ENCODE measurements at places on chromosomes 6 and 20. TPM values are rescaled to one million over a fixed set of nuclear protein-coding genes. Genes with fewer than 3 reads are reported as not detected.

C6orf15 gene
- total RNA-seq = not detected

RSPH4A gene
- total RNA-seq = 0.12 TPM

PAX1 gene
- total RNA-seq = not detected

TNFRSF6B gene
- 57.4 TPM for total RNA-seq

ANKRD66 gene
- total RNA-seq = not detected

GSTA2 gene
- not detected for total RNA-seq

UCKL1 gene
- total RNA-seq = 22.4 TPM

IPCEF1 gene
- under 0.01 TPM for total RNA-seq

MUC22 gene
- not detected for total RNA-seq

DNAH8 gene
- 0.12 TPM for total RNA-seq

RAB44 gene
- not detected for total RNA-seq

TMC2 gene
- not detected for total RNA-seq

MCHR2 gene
- not detected for total RNA-seq

PAK5 gene
- not detected for total RNA-seq

THBD gene
- 18.5 TPM for total RNA-seq

FAM209B gene
- not detected for total RNA-seq

SLC22A23 gene
- 18.1 TPM for total RNA-seq

NFATC2 gene
- not detected for total RNA-seq

BLOC1S5 gene
- total RNA-seq = 18.9 TPM

PGBD1 gene
- 9.5 TPM for total RNA-seq

TOX2 gene
- total RNA-seq = 1.6 TPM

ANKRD6 gene
- 2.0 TPM for total RNA-seq

ZNF133 gene
- 28.6 TPM for total RNA-seq

TMEM200A gene
- 116 TPM for total RNA-seq

GSS gene
- 104 TPM for total RNA-seq

RIPPLY2 gene
- 0.87 TPM for total RNA-seq

GMDS gene
- total RNA-seq = 11.8 TPM

ADAT2 gene
- total RNA-seq = 6.1 TPM

BMP2 gene
- 5.0 TPM for total RNA-seq

SYCP2 gene
- 0.89 TPM for total RNA-seq

SYNDIG1 gene
- total RNA-seq = 0.33 TPM

PRRT1 gene
- total RNA-seq = 0.11 TPM

PROCR gene
- total RNA-seq = 67.1 TPM

DHX35 gene
- total RNA-seq = 15.2 TPM

DNMT3B gene
- 7.4 TPM for total RNA-seq

GRM1 gene
- total RNA-seq = not detected

MICAL1 gene
- total RNA-seq = 52.2 TPM

GNRH2 gene
- total RNA-seq = not detected

MMP24 gene
- 0.11 TPM for total RNA-seq

CRISP2 gene
- not detected for total RNA-seq

C20orf204 gene
- total RNA-seq = 1.2 TPM

BTNL2 gene
- not detected for total RNA-seq

ISM1 gene
- total RNA-seq = 0.33 TPM

INSM1 gene
- total RNA-seq = not detected

MATN4 gene
- total RNA-seq = 0.11 TPM

MCCD1 gene
- not detected for total RNA-seq

Measured in uterine smooth muscle cell (primary cell).